ENCODE measurements at places on chromosomes 5 and 9.

DNA sequence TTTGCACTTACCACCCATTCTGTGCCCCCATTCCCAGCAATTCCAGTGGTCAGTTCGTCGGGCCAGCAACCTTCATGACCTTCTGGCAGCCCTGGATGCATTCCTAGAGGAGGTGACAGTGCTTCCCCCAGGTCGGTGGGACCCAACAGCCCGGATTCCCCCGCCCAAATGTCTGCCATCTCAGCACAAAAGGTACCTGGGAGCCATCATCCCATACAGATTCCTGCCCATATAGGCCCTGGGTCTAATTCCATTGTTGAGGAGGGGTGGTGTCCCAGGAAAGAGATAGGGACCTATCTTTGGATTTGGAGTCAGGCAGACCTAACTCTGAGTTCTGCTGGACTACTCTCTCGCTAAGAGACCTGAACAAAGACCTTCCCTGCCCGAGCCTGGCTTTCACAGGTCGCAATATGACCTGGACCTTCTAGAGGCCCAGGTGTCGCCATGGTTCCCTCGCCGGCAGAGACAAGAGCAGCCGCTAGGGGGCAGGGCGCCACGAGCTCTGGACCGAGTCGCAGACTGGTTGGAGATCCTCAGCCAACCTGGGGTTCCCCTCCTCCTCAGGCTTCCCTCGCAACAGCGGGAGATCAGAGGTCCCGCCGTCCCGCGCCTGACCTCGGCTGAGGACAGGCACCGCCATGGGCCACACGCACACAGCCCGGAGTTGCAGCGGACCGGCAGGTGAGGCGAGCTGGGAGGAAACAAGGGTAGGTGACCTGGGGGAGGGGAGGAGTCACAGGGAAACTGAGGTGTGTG is 3.1 kb downstream of the SLC4A9 start:
- DNase-seq = peak; percentile 54

DNA sequence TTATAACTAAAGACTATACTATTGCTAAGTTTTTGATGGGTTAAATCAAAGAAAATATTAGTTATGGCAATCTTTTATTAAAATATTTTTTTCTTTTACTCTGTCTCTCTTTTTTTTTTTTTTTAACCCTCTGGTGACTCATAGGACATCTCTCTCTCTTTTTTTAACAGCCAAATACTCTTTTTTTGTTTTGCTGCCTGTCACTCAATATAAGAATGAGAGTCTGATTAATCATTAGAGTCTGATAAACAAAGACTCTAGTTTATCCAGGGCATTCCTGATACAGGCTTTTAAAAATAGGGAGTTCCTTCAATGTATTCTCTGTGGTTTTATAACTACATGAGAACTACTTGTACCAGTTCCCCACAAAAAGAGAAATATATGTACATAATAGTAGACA is 77.3 kb downstream of the SLC38A9 start:
- DNase-seq = peak; percentile 23

GRCh38 chr9:136658849-136659535 is 3.7 kb upstream of the EGFL7 start:
- no peak for DNase-seq

- DNase-seq = no peak
These were observed 42.3 kb downstream of the NSUN2 start for GRCh38 chr5:6590581-6590980.

- DNase-seq = peak; percentile 26
These were observed 47.5 kb downstream of the UIMC1 start for GRCh38 chr5:176959051-176959450.

DNA sequence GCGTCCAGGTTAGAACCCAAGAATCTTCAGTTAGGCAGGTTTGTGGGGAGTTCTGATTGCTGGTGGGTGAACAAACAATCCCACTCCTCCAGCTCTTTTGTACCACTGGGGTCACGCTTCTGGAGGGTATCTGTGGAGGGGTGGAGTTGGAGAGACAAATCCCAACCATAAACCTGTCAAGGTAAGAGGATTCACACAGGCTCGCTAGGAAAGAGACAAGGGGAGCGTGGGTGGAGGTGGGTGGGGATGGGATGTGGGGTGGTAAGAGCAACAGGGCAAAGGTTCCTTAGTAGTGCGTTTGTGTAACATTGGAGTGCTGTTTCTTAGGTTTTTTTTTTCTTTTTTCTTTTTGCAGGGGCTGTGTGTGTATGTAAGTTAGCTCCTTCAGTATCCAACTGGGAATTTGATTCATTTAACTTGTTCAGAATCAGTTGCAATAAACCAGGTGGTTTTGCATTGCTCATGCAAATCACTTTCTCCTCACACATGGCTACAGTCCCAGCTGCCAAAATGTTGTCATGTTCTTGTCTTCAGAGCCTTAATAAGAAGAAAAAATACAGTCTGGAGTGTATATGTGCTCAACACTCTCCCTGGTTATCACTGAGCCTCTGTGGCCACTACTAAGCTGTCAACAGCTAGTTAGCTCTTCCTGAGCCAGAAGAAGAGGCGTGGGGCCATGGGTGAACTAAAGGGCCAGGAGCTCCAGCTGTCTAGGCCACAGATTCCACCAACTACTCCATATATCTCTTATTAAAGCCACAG is 164.0 kb upstream of the RAD23B start:
- DNase-seq = no peak

DNA sequence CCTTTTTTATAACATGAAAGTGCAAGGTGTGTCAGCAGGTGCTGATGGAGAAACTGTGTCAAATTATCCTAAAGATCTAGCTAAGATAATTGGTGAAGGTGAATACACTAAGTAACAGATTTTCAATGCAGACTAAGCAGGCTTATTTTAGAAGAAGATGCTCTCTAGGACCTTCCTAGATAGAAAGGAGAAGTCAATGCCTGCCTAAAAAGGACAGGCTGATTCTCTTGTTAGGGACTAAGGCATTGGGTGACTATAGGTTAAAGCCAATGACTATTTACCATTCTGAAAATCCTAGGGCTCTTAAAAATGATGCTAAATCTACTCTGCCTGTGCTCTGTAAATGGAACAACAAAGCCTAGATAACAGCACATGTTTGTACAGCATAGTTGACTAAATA is 1682.4 kb downstream of the MAT2B start:
- DNase-seq = no peak

All from fibroblast of skin of back (primary cell).